A673 (cell line): ENCODE measurements at places on chromosomes 6 and 20. TPM values are rescaled to one million over a fixed set of nuclear protein-coding genes. Genes with fewer than 3 reads are reported as not detected.

SPDEF gene
- total RNA-seq, result 0.22 TPM in 1 of 2 replicates, not detected in the other

SLC52A3 gene
- total RNA-seq, result not detected in 2 replicates

PMEPA1 gene
- 9.7 and 10.4 TPM in 2 replicates for total RNA-seq

BPIFB2 gene
- total RNA-seq, result not detected in 2 replicates

PHACTR1 gene
- 2.6 and 3.7 TPM in 2 replicates for total RNA-seq

PDYN gene
- total RNA-seq, result not detected in 2 replicates

ZBP1 gene
- not detected in 2 replicates for total RNA-seq

TDRD6 gene
- total RNA-seq, result not detected in 2 replicates

BTNL2 gene
- total RNA-seq, result not detected in 2 replicates

LTA gene
- total RNA-seq, result not detected in 2 replicates

LY6G6F gene
- total RNA-seq, result not detected in 2 replicates

TULP1 gene
- total RNA-seq, result 0.66 TPM in 1 of 2 replicates, not detected in the other

DNA sequence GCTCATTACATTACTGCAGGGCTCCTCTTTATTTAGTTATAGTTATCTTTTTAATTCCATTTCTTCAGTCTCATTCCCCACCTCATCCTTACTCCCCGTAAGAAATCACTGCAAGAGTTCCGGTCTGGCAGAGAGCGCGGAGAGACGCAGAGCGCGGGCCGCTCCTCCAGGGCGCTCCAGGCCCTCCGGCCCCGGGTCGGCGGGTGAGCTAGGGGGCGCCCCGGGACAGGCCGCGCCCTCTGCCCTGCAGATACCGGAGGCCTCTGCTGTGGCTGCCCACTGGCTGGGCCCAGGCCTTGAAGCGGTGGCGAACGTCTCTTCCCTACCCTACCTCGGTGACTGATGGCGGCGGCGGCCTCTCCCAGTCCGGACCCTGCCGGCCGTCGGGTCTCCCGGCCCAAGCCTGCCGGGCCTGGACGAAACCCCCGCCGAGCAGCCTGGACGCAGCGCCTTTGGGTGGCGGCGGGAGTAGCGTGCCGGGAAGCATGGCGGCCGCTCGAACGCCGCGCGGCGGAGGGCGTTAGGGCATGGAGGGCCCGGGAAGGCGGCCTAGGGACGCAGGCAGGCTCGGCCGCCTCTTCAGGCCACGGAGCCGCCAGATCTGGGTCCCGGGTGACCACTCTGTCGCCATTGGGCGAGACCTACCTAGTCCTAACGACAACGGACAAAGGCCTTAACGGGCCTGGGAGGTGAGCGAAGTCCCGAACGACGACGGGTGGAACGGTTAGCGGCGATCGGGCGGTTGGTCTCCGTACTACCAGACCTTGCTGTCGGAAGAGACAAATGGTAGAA is 16.4 kb upstream of the HMGN4 start:
- H3K36me3 ChIP-seq, result no peaks in the 10 kb centered on the region
- no peaks in the 10 kb centered on the region for H3K27me3 ChIP-seq
- DNase-seq, result peak; percentile 69
- peaks cover 7% of the 10 kb centered on the region for H3K4me1 ChIP-seq
- H3K4me3 ChIP-seq, result peak overlapping the region; percentile 61

GRCh38 chr20:4649941-4650681 is 71.6 kb upstream of the PRND start:
- H3K4me1 ChIP-seq, result no peaks in the 10 kb centered on the region
- H3K27me3 ChIP-seq, result no peaks in the 10 kb centered on the region
- no peak overlapping the region for H3K4me3 ChIP-seq
- H3K36me3 ChIP-seq, result no peaks in the 10 kb centered on the region

GRCh38 chr6:124536157-124536841 is 425.9 kb upstream of the RNF217 start:
- H3K27me3 ChIP-seq, result no peaks in the 10 kb centered on the region
- no peak for DNase-seq
- no peaks in the 10 kb centered on the region for H3K36me3 ChIP-seq
- no peak overlapping the region for H3K27ac ChIP-seq
- H3K4me3 ChIP-seq, result no peak overlapping the region

DNA sequence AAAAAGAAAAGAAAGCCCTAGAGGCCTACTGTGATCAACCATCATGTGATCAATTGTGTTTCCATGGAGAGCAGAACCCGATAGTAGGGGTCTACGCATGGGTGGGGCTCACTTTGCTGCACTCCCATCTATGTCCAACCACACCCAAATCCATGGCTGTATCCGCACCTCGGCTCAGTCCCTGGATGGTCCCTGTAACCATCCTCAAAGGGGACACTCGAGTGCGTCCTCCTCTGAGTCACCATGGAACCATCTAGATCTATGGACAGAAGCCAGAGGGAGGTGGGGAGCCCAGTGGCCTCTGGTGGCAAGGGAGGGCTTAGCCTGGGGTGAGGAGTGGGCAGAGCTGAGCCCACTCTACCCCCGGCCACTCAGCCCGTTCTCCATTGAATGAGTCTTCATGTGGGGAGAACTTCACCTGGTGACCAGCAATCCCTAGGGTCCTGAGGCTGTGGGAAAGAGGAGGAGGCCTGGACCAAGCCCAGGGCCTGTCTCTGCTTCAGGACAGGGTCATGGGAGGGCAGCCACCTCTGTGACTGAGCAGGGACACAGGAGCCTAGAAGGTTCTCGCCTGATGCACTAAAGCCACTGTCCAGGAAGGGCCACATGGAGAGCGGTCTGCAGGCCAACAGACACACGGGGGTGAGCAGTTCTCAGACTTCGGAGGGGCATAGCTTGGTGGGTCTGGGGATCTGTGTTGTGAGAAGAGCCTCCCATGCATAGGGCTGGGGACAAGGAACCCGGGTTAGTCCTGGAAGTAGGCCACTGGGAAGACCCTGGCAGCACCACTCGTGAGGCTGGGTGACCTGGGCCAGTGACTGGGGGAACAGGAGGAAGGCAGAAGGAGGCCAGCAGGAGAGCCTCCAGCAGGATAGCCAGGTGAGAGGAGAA is 19.3 kb downstream of the RAET1L start:
- H3K4me3 ChIP-seq, result peak overlapping the region; percentile 79
- no peaks in the 10 kb centered on the region for H3K4me1 ChIP-seq
- H3K27me3 ChIP-seq, result peaks cover 9% of the 10 kb centered on the region
- no peak for DNase-seq
- no peaks in the 10 kb centered on the region for H3K36me3 ChIP-seq

GRCh38 chr6:162343936-162344645 is 383.5 kb downstream of the PRKN start:
- H3K4me1 ChIP-seq, result no peaks in the 10 kb centered on the region
- no peak overlapping the region for H3K27ac ChIP-seq
- H3K27me3 ChIP-seq, result no peaks in the 10 kb centered on the region

DNA sequence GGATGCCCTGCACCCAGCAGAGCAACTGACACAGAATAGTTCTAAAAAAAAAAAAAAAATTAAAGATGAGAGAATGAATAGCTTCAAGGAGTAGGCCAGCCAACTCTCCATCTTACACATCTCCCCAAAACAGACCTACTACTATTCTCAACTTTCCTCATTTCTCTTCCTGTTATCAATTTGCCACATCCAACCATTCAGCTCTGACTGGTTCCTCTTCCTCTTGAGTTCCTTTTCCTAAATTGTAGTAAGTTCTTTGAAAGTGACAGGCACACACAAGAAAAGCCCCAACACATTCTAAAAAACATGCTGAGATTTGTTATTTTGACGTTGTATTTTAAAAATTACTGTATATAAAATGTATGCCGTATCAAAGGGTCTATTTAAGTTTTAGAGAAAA is 117.2 kb downstream of the PDSS2 start:
- DNase-seq, result no peak
- peaks cover 25% of the 10 kb centered on the region for H3K4me1 ChIP-seq
- H3K4me3 ChIP-seq, result no peak overlapping the region

DNA sequence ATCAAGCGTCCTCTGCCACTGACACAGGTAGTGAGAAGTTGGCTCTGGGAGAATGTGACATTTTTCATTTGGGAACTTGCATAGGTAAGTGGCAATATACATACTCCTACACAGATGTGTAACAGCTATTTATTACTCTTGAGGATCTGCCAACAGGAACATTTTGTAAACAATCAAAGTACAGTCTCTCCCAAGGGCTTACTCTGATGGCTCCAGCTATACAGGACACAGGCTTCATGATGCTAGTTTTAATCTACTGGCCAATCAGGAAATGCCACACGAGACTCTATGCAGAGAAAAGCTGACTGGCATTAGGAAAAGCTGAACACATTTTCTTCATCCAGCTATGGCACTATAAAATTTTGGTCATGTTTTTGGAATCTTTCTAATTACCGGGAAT is 57.8 kb downstream of the POPDC3 start:
- no peaks in the 10 kb centered on the region for H3K36me3 ChIP-seq
- H3K4me1 ChIP-seq, result no peaks in the 10 kb centered on the region
- H3K4me3 ChIP-seq, result no peak overlapping the region
- DNase-seq, result no peak

DNA sequence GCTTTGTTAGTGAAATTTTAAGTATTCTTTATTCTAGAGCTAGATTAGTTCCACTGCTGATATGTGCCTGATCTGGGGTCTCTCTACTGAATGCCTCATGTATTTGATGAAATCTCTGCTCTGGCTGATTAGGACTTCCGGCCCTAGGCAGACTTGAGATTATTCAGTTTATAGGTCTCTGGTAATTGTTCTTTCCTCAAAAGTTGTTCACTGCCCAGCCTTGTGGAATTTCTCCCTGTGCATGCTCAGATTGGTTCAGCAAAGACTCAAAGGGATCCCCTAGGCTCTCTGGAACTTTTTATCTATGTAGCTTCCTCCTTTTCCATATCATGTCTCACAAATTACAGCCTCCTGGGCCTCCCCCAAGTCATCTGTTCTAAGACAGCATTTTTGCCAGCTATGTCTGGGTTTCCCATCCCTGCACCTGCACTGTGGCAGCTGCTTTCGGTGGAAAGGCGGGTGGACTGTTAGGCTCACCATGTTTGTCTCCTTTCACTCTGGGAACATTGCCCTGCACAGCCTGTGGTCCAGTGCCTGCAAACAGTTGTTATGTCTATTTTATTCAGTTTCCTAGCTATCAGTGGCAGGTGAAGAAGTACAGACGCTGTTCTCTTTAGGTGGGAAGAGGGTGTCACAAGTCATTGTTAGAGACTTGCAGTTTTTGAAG is 73.7 kb downstream of the RPP40 start:
- peaks cover 55% of the 10 kb centered on the region for H3K4me1 ChIP-seq
- no peaks in the 10 kb centered on the region for H3K27me3 ChIP-seq
- peak; percentile 68 for DNase-seq
- peak overlapping the region; percentile 55 for H3K27ac ChIP-seq

- no peaks in the 10 kb centered on the region for H3K27me3 ChIP-seq
- no peak overlapping the region for H3K27ac ChIP-seq
- no peak for DNase-seq
- H3K4me1 ChIP-seq, result peaks cover 5% of the 10 kb centered on the region
- H3K4me3 ChIP-seq, result no peak overlapping the region
These were observed 438.7 kb upstream of the JARID2 start for GRCh38 chr6:14807130-14807529.

DNA sequence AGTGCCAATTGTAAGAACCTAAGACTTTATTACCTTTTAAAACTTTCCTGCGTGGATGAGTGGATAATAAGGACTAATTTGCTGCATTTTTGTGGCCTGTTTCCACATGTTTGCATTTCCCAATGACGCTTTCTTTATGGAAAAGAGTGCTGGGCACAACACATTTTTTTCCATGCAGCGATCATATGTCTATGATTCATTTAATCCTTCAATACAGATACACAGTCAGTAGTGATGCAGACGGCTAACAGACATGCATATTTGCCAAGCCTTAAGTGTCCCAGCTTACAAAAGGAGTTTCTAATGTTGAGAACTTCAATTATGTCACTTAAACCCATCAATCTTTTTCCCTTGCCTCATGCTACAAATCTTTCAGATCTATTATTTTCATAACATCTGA is 239.8 kb upstream of the PREP start:
- DNase-seq, result no peak
- no peaks in the 10 kb centered on the region for H3K36me3 ChIP-seq
- H3K4me1 ChIP-seq, result no peaks in the 10 kb centered on the region
- no peak overlapping the region for H3K27ac ChIP-seq
- no peaks in the 10 kb centered on the region for H3K27me3 ChIP-seq
- no peak overlapping the region for H3K4me3 ChIP-seq

DNA sequence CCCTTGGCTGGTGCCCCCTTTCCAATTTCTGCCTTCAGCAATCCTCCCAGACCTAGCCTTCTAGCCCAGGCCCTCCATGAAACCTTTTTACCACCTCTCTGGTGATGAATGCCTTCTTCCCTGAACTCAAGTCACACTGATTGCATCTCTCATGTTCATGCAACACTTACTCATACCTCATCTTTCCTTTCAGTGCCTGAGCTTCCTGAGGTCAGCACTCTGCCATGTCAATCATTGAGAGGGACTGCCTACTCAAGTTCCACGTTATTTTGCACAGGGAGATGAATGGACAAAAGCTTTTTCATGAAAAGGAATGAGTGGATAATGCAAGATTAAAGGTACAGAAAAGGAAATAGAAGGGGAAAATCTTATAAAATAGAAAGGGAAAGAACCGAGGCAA is 60.1 kb upstream of the PLEKHG1 start:
- H3K27ac ChIP-seq, result no peak overlapping the region
- H3K36me3 ChIP-seq, result no peaks in the 10 kb centered on the region
- H3K4me3 ChIP-seq, result no peak overlapping the region
- H3K4me1 ChIP-seq, result no peaks in the 10 kb centered on the region

GRCh38 chr6:76697585-76697984 is 625.1 kb upstream of the IMPG1 start:
- no peak for DNase-seq
- H3K27me3 ChIP-seq, result no peaks in the 10 kb centered on the region
- H3K4me3 ChIP-seq, result no peak overlapping the region
- H3K27ac ChIP-seq, result no peak overlapping the region
- no peaks in the 10 kb centered on the region for H3K36me3 ChIP-seq

GRCh38 chr20:23008667-23009066 is 26.4 kb upstream of the SSTR4 start:
- DNase-seq, result no peak
- no peaks in the 10 kb centered on the region for H3K4me1 ChIP-seq
- H3K4me3 ChIP-seq, result no peak overlapping the region
- no peaks in the 10 kb centered on the region for H3K27me3 ChIP-seq

DNA sequence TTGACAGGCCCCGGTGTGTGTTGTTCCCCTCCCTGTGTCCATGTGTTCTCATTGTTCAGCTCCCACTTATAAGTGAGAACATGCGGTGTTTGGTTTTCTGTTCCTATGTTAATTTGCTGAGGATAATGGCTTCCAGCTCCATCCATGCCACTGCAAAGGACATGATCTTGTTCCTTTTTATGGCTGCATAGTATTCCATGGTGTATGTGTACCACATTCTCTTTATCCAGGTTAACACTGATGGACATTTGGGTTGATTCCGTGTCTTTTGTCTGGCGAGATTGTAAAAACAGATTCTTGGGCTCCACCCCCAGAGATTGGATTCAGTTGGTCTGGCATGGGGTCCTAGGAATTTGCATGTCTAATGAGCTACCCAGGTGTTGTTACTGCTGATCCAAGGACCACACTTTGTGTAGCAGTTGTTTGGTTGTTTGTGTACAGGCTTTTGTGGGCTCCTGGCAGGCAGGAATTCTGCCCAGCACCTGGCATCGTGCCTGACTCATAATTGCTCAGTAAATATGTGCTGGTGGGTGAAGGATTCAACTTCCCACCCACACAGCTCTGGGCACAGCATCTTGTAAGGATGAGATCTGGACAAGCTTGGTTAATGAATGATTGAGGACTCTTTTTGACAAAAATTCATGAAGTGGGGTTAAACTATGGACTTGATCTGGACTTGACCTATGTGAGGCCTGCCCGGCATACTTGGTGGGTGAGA is 5.2 kb downstream of the TOX2 start:
- H3K36me3 ChIP-seq, result no peaks in the 10 kb centered on the region
- H3K27ac ChIP-seq, result no peak overlapping the region
- H3K27me3 ChIP-seq, result no peaks in the 10 kb centered on the region
- H3K4me1 ChIP-seq, result peaks cover 66% of the 10 kb centered on the region
- no peak overlapping the region for H3K4me3 ChIP-seq

GRCh38 chr6:29590218-29590808 is 5.4 kb downstream of the OR2H2 start:
- no peaks in the 10 kb centered on the region for H3K4me1 ChIP-seq
- no peaks in the 10 kb centered on the region for H3K36me3 ChIP-seq
- no peak overlapping the region for H3K4me3 ChIP-seq
- H3K27me3 ChIP-seq, result no peaks in the 10 kb centered on the region
- DNase-seq, result no peak
